ENCODE measurements at places on chromosomes 3 and 15.

GRCh38 chr15:44647036-44647435 lies 16.4 kb downstream of the SPG11 start:
- no peak for DNase-seq

- no peak for DNase-seq
Measured at GRCh38 chr15:23503980-23504379, 56.9 kb upstream of the GOLGA6L2 start.

- DNase-seq, result no peak
Measured at GRCh38 chr3:81585056-81585455, 176.4 kb downstream of the GBE1 start.

DNA sequence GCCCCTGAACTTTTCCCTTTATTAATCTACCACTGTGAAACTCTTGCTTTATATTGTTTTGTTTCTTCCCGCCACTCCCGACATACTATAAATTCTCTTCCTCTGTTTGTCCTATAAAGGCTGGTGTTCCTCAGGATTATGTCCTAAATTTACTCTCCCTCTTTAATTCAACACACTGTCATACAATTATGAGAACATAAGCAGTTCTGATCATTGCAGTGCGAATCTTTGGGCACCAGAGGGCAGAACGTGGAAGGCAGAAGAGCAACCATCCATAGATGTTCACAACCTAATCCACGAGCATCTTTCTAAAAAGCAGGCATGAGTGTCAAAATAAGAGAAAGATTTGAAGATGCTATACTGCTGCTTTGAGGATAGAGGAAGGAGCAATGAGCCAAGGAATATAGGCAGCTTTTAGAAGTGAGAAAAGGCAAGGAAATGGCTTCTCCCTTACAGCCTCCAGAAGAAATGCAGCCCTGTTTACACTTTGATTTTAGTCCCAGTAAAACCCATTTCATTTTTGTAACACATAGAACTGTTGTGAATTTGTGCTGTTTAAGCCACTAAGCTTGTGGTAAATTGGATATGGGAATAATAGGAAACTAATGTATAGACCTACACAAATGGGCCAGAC lies 179.4 kb downstream of the GBE1 start:
- DNase-seq, result peak; percentile 65

DNA sequence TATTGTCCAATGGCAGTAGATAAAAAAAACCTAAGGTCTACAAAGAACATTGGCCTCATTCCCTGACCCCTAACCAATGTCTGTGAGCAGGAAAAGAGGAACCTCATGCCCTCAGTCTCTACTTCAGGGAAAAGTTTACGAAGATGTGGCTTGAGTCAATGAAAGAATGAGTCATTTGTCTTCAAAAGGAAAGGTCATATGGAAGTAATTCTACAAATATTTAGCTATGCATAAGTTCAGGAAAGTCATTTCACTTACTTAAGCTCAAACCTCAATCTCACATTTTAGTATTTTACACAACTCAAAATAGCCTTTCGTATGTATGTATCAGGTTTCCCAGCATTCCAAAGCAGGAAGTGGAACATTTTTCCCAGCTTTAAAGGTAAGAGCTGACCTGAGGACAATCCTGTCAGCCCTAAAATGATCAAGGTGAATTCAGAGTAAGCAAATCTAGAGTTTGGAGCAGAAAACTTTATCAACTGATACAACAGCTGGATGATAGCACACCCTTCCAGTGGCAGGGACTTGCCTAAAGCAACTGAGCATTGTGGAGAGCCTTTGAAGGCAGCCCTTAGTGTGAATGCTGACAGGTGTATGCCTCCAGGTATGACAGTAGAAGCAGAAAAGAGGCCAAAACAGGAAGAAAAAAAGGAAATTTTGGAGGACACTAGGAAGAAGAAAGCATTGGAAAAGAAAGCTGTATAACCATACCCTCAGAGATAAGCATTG lies 53.9 kb upstream of the ACKR4 start:
- DNase-seq, result no peak

DNA sequence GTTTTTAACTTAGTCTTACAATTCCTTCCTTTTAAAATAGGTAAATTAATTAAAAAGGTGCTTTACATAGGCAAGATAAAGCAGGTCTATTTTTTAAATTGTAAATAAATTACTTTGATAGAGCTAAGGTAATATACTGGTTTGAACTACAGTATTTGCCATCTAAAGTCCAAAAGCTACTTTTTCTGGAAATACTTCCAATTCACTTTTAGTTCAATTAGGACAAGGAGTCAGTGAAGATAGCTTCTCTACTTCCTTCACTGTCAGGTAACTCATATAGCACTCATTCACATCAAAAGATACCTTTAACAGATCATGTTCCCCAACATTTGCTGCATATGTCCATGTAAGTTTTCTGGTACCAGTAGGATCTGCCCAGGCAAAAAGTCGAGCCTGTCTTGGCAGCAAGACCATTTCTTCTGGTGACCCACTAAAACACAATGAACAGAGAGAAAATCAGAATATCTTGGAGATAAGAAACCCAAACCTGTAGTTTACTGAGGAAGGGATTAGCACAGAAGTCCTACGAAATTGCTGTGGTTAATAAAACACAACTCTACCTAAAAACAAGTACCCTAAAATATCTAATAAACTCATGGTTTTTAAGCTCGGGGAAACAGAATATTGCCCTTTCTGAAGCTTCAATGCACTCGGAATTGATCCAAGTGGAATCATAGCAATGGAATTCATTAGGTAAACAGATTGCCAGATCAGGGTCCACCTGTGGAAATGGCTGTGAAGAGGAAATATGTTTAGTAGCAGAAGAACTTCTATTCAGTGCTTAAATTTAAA lies 153.1 kb downstream of the VPS13C start:
- no peak for DNase-seq
